Stimulated activated CD8-positive, alpha-beta memory T cell treated with anti-CD3 and anti-CD28 coated beads, Interleukin-7, amount 100 ng/mL, for 1 hour (primary cell): ENCODE measurements at places on chromosomes 1 and 21.

- no peak for DNase-seq
These were observed 5.8 kb upstream of the PLA2G2D start for GRCh38 chr1:20125100-20125499.

DNA sequence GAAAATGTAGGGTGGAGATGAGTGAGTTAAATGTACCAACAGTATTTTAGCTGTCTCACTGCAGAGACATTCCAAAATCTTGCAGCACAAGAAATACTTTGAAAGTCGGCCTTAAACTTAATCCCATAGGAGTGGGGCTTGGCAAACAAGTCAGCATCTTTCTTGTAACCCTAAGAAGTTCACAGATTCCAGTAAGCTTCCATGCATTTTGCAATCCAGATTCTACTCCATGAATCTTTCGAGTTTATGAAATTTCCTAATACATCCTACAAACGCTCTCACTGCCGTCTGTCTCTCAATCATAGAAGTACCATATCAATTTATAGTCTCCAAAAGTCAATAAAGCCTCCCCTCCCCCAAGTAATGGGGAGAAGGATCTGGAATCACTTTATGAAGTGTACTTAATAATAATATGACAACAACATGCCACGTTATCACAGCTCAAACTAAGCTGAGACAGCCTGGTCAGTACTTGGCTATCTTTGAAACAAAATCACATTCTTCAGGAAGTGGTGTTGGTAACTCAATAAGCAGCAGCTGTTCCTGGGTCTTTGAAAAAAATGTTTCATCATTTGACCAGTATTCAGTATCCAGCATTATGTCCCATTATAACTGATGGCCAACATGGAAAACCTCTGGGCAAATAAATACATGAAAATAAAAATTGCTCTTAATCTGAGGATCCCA, 317.4 kb upstream of the RUNX1 start:
- no peak for DNase-seq

DNA sequence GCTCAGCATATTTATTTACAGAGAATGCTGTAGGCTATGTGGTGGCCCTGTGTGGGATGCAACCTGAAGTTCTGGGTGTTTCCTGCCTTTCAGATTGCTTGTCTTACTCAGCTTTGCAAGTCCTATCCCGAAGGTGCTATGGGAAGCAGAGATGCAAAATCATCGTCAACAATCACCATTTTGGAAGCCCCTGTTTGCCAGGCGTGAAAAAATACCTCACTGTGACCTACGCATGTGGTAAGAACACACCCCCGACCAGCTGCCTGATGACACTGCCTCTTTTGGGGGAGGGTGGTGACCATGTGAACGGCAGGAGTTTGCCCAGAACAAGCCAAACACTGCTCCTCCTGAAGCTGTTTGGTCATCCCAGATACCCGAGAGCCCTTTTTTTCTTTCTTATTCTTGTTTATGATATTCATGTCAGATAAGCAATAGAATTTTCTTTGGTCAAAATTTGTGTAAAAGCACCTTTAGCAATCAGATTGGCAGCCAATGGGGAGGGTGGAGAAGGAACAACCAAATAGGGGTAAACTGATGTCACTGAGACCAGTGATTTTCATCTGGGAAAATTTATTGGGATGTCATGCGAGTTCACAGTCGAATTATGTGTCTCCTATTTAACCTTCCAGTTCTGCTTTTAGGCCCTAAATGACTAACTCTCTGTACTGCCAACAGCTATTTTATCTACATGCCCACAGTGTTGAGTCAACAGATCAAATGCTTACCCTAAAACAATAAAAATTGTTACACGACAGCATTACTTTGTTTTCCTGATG, 82.6 kb downstream of the EVA1C start:
- DNase-seq, result no peak

GRCh38 chr1:85440612-85441011, 24.3 kb downstream of the DDAH1 start:
- no peak for DNase-seq

DNA sequence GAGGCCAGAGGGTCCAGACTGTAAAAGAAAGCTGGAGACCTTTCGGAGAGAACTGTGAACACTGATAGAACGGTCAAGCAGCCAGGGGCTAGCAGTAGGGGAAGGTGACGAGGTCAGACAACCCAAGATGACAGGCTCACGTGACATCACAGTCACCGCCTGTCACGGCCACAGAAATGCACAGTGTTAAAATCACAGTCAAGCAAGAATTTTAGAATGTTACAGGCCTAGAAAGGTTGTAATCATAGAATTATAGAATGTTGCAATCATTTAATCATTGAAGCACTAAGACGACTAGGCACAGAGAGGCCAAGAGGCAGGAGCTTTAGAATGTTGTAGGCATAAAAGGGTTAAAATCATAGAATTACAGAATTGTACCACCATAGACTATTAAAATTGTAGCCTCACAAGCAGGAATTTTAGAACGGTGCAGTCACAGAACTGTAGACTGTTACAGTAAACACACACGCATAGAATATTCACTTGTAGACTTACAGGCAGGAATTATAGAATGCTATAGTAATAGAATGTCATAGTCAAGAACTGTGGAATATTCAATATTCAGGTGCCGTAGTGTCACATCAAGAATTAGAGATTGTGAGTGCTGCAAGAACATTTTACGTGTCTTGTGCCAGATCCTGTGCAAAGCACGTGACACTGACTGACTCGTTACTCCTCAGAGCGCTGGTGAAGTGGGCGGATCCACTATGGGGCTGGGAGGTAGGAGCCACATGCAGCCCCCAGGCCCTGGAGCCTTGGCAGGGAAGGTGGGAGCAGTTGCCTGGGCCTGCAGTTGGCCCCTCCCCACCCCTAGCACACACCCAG, 118.1 kb downstream of the EPHB2 start:
- DNase-seq, result no peak

GRCh38 chr1:210372931-210373627, 44.4 kb downstream of the HHAT start:
- no peak for DNase-seq

- DNase-seq, result no peak
These were observed 15.9 kb downstream of the COL8A2 start for GRCh38 chr1:36109041-36109679.

DNA sequence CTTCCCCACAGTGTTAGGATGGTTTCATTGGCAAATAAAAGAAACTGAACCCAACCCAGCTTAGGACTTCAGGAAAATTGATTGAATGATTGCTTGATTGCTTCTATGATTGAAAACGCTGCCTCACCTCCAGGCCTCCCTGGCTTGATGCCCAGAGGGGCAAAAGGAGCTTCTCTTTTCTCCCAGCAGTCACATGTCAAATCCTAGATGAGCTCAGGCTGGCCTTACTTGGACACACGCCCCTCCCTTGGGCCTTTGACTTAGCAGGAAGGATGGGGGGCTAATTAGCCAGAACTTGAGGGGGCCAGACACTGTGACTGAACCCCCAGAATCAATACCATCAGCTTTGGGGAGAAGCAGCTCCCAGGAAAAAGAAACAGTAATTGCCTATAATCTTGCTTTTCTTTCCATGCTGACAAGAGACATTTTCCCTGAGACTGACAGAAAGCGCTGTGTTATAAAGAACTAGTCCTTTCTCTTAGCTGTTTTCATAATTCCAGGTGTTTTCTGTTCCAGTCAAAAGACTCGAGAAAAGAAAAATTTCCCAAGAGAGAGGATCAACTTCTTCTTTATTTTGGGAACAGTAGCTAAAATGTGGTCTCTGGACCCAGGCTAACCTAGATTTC, 50.8 kb upstream of the ATP5PO start:
- no peak for DNase-seq

DNA sequence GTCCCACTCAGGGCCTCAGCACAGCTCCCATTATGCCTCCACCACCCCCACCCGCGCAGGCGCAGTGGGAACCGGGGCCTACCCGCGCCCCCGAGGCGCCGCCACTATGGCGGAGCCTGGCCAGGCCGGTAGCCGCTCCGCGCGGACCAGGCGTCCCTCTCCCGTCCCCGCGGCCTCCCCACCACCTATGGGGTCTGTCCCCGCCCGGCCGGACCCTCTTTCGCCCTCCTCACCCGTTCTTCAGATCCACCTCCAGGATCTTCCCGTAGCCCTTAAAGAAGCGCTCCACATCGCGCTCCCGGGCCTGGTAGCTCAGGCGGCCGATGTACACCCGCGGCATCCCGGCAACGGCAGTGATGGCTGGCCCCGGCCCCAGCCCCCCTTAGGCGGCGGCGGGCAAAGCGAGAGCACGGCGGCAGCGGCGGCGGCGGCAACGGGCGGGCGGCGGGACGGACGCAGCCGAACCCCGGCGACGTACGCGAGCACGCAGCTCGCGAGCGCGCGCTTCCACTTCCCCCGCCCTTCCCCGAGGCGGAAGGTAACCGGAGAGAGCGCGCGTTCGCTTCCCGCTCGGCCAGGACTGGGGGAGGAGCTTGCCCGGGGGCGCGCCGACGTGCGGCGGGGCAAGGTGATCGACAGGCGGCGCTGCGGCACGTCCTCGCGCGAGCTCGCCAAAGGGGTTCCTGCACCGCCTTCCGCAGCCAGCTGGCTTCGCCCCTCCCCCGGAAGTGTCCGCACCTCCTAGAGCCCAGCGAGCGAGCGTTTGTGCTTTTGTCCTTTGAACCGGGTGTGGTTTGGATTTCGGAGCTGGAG, at the start of gene SRSF4:
SRSF4 (minus strand) TSS at position 488 of the 813 bp plus-strand sequence; CDS start at position 340, 148 bp downstream.
- DNase-seq, result peak; percentile 98

- no peak for DNase-seq
These were observed 9.9 kb upstream of the HJV start for GRCh38 chr1:146031476-146031875.

DNA sequence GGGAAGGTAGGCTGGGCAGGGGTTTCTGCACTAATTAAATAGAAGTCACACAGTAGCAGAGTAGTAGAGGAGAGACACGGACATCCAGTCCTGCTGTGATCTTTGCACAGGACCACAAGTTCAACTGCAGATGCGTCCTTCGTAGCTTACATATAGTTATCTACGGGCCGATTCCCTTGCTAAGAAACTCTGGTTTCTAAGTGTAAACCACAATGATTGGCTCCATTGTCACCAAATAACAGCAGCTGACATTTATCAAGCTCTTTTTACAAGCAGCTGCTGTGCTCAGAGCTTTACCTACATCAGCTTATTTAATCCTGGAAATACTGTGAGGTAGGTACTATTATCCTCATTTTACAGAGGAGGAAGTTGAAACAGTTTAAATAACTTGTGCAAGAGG, 3.1 kb downstream of the SLC45A3 start:
- no peak for DNase-seq

DNA sequence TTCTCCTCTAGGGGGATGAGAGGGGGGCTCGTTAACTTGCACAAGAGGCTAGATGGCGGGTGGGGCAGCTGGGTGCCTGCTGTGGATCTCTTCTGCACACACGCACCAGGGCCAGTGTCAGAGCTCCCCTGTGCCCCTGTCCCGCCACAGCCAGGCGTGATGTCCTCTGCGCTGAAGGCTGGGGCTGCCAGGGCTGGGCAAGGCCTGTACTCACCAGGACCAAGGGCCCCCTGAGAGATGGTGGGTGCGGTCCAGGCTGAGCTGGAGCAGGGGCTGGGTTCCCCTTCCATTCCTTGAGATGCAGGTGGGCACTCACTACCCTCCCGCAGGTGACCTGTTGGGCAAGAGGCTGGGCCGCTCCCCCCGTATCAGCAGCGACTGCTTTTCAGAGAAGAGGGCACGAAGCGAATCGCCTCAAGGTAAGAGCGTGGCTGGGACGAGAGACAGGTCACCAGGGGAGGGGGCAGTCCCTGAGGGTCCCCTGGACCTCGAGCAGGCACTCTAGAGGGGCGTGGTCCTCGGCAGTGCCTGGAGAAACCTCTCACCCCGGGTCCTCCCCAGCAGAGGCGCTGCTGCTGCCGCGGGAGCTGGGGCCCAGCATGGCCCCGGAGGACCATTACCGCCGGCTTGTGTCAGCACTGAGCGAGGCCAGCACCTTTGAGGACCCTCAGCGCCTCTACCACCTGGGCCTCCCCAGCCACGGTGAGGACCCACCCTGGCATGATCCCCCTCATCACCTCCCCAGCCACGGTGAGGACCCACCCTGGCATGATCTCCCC, 15.2 kb downstream of the SAMD11 start:
- no peak for DNase-seq

GRCh38 chr1:180633057-180634056, 1.5 kb downstream of the XPR1 start:
- DNase-seq, result no peak

- DNase-seq, result no peak
These were observed 66.9 kb downstream of the TRABD2B start for GRCh38 chr1:47930210-47930840.

GRCh38 chr1:7808253-7808844, 24.3 kb downstream of the PER3 start:
- DNase-seq, result no peak

- no peak for DNase-seq
These were observed 15.5 kb upstream of the NPPB start for GRCh38 chr1:11874258-11874562.

DNA sequence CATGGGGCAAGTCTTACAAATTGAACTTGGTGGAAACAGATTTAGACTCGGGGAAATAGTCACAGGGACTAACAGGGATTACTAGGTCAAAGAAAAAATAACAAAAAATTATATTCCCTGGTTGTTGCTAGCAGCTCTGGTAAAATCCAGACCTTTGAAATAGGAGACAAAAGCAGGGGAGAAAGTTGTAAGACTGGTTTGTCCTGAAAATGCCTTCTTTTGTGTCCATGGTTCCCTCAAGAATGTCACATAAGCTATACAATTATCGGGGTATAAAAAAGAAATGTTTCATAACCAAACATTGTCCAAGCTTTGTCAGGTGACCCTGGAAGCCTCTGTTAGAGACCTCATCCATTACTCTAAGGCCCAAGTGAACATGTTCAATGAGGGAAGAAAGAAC, 33.1 kb downstream of the KIAA0319L start:
- no peak for DNase-seq
